Activated CD4-positive, alpha-beta T cell treated with anti-CD3 and anti-CD28 coated beads for 24 hours (primary cell): ENCODE measurements at places on chromosomes 6 and 20.

DNA sequence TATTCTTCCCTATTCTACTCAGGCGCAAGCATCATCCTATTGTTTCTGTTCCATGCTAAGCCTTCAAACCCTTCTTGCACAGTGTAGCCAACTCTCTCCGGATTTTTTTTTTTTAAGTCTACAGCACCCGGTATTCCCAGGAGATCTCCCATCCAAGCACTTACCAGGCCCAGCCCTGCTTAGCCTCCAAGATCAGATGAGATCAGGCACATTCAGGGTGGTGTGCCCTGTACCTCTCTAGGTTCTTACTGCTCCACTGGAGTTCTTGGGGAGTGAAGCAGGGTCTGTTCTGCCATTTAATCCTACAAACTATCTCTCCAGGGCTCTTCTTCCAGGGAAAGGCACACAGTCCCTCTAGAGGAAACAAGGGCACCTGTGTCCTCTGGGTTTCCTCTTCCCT, 14.9 kb upstream of the NUP153 start:
- no peak for DNase-seq

GRCh38 chr20:51661609-51662178, 106.5 kb downstream of the ATP9A start:
- peak; percentile 36 for DNase-seq

GRCh38 chr6:27834384-27834783, 77.8 kb downstream of the OR2B2 start:
- no peak for DNase-seq

DNA sequence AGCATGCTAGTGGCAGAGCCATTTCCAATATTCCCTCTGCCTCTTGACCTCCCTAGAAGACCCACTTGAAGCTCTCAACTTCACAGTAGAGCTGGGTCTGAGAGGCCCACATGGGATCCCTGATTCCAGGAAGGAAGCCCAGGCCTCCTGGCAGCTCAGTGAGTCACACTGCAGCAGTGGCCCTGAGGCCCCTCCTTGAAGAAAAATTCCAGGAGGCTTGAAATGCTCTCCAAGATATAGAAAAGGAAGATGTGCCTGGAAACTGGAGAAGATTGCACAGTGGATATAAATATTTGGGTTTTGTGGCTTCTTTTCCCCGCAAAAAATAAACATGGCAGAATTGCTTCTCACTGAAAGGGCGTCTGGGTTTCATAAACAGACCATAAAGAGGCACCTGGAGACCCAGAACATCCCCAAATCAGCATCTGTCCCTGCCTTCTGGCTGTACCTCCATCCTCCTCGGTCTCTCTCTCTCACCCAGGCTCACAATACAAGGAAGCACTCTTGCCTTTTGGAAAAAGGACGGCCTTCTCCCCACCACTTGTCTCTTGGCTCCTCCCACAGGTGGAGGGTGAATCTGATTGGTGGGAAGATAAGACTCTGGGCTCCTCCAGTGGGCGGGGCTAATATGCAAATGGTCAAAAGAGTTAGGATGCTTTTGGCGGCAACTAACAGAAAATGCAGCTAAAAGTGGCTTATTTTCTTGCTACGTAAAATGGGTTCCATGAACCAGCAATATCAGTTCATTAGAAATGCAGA, 200.0 kb upstream of the SULF2 start:
- DNase-seq: no peak

GRCh38 chr20:18613553-18613952, 25.7 kb downstream of the DTD1 start:
- no peak for DNase-seq

GRCh38 chr20:64155258-64156135, 8.8 kb upstream of the MYT1 start:
- no peak for DNase-seq

GRCh38 chr6:163207431-163208383, 206.8 kb upstream of the QKI start:
- no peak for DNase-seq

GRCh38 chr6:62283796-62284411, 2.1 kb downstream of the KHDRBS2 start:
- DNase-seq: no peak

GRCh38 chr6:161035981-161036263, 44.4 kb downstream of the MAP3K4 start:
- no peak for DNase-seq

DNA sequence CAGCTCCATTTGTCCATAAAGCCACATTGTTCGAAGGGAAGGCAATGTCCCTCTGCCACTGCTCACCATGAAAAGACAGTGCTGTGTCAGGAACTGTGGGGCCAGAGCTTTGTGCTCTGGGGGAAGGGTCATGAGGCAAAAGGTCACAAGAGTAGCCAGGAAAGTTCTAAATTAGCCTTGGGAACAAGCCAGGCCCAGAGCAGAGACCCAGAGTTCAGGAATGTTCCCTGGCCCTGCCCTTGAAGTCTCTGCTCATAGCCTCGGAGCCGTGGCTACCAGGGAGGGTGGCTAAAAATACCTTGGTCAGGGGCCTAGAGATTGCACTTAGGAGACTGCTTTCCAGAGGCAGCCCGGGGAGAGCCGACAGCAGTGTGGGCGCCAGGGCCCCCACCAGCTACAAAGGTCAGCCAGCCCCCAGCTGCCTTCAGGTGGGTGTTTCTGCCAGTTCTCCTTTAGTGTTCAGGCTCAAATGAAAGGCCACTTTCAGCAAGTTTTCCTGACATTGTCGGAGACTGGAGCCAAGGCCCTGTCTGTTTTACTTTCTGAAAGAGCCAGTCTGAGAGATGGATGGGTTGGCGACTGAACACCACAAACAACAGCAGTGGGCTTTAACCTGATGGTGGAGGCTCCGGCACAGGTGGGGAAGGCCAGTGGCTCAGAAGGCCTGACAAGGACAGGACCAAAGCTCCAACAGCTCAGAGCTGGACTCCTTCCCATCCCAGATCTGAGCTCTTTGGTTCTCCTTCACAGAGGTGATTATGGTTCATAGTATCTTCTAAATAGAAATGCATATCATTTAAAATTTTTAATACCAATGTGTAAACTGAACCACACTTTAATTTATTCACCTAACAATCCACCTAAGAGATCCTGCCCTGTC, 76.2 kb downstream of the CDH26 start:
- DNase-seq: no peak

DNA sequence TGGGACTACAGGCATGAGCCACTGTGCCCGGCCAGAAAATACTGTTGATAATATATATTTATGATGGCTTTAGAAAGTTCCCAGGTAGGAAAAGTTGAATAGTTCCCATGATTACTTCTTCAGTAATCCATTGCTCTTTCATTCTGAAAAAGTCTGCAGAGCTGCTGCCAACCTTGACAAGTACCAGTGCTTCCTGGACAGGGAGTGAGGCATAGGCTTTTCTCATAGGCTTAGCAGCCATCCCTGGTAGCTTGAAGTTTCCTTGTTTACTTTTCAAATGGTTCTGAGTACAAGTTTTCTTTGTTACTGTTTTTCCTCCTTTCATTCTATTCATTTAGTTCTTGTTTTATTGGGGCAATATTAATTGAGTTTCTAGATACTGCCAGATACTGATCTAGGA, 7.8 kb downstream of the RWDD1 start:
- DNase-seq: no peak

DNA sequence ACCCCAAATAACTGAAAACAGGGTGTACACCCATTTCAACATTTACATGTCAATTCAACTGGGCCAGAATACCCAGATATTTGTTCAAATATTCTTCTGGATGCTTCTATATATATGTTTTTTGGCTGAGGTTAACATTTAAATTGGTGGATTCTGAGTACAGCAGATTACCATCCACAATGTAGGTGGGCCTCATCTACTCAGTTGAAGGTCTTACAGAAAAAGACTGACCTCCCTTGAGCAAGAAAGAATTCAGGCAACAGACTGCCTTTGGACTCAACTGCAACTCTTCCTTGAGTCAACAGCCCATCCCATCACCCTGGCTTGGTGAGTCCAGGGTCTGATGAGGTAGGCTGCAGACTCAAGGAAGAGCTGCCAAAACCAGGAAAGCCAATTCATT, 84.1 kb downstream of the ATG5 start:
- DNase-seq: no peak

DNA sequence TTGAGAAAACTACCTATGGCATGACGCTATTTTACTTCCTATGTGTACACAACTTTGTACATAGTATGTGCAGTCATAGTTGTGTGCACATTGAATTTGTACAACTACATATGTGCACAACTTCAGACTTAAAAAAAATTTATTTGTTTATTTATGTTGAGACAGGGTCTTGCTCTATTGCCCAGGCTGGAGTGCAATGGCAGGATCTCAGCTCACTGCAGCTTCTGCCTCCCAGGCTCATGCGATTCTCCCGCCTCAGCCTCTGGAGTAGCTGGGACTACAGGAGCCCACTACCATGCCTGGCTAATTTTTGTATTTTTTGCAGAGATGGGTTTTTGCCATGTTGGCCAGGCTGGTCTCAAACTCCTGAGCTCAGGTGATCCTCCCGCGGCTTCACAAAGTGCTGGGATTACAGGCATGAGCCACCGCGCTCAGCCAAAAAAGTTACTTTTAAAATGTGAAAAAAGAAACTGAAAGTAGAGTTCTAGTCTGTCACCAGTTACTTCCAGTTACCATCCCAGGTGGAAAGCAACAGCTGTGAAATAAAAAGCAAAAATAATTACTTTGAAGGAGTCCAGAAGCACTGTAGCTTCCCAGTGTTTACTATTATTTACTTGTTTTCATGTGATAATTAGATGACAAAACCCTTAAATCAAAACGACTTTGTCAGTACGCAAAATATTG, 1.7 kb upstream of the ZKSCAN8 start:
- no peak for DNase-seq

- DNase-seq: no peak
These were observed 41.8 kb downstream of the BMP7 start for GRCh38 chr20:57224641-57225138.

- no peak for DNase-seq
These were observed 52.2 kb downstream of the GFRAL start for GRCh38 chr6:55379471-55379870.

GRCh38 chr20:21048841-21049273, 57.3 kb downstream of the LINC00237 start:
- peak; percentile 23 for DNase-seq

GRCh38 chr6:70852667-70853246, 104.1 kb downstream of the B3GAT2 start:
- DNase-seq: no peak

DNA sequence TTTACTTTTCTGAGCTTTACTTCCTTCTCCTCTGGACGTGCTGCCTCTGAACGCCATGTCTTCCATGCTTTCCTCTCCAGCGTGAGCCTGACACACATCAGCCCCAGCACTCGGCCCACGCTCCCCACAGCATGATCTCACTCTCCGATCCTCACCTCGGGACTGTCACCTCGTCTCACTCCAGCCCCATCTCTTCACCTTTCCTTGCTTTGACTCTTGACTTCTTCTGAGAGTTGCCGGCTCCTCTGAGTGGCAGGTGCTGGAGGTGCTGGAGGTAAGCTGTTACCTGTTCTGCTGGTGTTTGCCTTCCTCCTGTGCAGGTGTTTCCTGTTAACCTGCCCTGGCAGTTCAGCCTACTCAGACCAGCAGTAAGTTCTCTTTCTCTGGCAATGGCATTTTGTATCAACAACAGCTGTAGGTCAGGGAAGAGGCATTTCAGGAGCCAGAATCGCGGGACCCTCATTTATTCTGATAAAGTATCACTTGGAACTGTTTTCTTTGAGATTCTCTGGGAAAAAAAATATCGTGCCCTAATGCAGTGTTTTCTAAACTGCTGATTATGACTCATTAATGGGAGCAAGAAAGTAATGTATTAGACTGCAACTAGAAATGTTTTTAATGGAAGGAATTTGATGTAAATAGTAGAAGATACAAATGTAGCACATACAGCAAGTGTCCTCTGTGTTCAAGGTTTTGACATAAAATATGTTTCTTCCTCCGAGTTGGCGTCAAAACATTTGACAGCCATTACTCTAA, 106.5 kb downstream of the ARID1B start:
- peak; percentile 11 for DNase-seq

- no peak for DNase-seq
These were observed 64.8 kb downstream of the GRIK2 start for GRCh38 chr6:101458336-101458735.

- DNase-seq: no peak
These were observed 10.8 kb upstream of the MAN1A1 start for GRCh38 chr6:119360262-119360915.

DNA sequence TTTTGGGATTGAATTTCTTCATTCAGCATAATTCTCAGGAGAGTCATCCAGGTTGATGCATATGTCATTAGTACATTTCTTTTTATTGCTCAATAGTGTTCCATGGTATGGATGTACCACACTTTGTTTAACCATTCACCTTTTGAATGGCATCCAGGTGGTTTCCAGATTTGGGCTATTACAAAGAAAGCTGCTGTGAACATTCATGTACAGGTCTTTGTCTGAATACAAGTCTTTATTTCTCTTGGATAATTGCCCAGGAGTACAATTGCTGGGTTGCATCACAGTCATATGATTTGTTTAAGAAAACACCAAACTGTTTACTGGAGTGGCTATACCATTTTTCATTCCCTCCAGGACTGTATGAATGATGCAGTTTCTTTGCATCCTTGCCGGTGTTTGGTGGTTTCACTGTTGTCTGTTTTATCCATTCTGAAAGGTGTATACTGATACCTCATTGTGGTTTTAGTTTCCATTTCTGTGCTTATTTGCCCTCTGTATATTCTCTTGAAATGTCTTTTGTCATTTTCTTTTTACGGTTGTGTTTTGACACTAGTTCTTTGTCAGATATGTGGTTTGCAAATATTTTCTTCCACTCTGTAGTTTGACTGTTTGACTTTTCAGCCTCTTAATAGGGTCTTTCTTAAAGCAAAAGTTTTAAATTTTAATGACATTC, 8.8 kb downstream of the CDKAL1 start:
- no peak for DNase-seq

- peak; percentile 55 for DNase-seq
These were observed 12.5 kb upstream of the SIRPB2 start for GRCh38 chr20:1503564-1504227.

- DNase-seq: no peak
These were observed 260.1 kb downstream of the BTBD3 start for GRCh38 chr20:12177657-12178293.

- DNase-seq: no peak
These were observed 155.3 kb downstream of the DHX35 start for GRCh38 chr20:39117491-39117890.

- DNase-seq: no peak
These were observed 119.8 kb upstream of the AKAP12 start for GRCh38 chr6:151119823-151120524.

- DNase-seq: no peak
These were observed 19.8 kb upstream of the ENPP1 start for GRCh38 chr6:131787766-131788712.

DNA sequence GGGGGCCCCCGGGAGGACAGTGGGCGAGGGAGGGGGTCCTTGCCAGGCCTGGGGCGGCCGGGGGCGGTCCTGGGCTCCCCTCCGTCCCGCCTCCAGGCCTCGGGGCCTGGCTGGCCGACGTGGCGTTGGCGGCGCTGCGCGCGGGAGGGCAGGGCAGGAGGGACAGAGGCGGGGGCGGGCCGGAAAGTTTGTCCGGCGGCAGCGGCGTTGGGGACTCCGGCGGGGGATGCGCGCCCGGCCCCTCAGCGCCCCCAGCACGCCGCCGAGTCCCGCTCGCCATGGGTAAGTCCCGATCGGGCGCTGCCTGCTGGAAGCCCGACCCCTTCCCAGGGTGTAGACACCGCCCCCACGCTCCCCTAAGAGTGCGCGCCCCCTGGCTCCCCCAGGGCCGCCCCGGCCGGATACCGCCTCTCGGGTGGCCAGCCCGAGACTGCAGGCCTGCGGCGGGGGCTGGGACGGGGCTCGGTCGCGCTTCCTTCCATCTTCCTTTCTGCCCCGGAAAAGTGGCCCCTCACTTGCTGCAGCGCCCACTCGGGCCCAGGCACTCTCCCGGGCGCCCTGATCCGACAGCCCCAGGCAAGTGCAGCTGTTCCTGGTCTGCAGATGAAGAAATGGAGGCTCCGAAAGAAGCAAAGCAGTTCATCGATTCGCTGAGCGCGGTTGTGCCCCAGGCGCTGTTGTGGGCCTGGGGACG, at the start of gene SLC2A10:
TSS of gene SLC2A10 (plus strand) at position 191 of the 694 bp plus-strand sequence. CDS start at position 279, 88 bp downstream.
- DNase-seq: no peak
